ENCODE measurements at places on chromosomes 4 and X.
A peak's percentile ranks its signal among the peaks of the same experiment; 100 is the strongest.

GRCh38 chrX:12825801-12826200, 34.6 kb downstream of the PRPS2 start:
- DNase-seq = no peak

GRCh38 chr4:15931451-15932210, 6.9 kb downstream of the FGFBP1 start:
- DNase-seq = no peak

GRCh38 chrX:47958761-47959342, 44.9 kb downstream of the ZNF182 start:
- no peak for DNase-seq

DNA sequence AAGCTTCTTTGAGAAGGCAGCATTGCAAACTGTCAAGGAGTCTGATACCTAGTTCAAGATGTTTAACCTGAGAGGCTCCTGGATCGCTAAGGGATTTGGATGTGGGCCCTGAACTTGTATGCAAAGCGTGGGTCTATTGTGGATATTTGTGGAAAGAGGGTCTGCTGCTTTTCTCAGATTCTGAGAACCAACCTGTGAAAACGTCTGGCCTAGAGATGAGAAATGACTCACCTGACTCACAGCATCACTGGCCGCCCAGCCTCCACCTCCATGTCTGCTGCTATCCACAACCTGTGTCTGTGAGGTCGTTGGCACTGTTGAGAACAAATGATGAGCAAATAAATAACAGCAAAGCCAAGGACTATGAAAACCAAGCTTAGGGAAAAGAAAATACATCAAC, 33.3 kb upstream of the PROM1 start:
- no peak for DNase-seq

- DNase-seq = no peak
Observed at GRCh38 chr4:55530167-55530566, 16.5 kb downstream of the CLOCK start.

DNA sequence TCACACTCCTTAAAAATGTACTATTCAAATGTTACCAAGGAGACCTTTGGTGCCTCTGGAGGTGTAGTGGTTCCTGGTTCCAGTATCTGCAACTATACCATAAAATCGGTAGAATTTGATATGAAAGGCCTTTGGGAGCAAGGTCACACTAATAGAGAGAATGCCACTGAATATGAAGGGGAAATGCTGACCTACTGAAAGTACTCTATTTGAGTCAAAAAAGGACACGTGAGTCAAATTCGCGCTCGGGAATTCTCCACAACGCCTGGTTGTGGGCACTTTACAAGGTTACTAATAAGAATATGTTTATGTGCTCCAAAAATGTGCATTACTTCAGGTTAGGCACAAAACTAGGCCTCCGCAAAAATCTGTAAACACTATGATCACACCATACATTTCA, 39.5 kb upstream of the RELL1 start:
- no peak for DNase-seq

DNA sequence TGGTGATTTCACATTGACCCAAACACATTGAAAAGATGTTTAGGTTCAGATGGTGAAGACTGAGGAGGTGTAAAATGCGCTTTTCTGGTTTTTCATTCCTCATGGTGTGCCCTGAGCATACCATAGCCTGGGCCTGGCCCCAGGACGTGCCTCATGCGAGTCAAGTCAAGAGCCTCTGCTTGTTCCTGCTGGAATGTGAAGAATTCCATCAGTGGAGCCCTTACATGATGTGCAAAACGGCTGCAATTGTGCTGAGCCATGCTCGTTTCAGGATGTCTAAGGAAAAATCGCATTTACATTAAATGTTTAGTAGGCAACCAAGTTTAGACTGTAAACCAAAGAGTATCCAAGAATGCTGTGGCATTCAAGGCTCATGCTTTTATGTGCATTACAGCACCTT, 34.9 kb downstream of the GYG2 start:
- DNase-seq = peak; percentile 7

GRCh38 chr4:113094331-113094730, 44.9 kb downstream of the ANK2 start:
- no peak for DNase-seq

DNA sequence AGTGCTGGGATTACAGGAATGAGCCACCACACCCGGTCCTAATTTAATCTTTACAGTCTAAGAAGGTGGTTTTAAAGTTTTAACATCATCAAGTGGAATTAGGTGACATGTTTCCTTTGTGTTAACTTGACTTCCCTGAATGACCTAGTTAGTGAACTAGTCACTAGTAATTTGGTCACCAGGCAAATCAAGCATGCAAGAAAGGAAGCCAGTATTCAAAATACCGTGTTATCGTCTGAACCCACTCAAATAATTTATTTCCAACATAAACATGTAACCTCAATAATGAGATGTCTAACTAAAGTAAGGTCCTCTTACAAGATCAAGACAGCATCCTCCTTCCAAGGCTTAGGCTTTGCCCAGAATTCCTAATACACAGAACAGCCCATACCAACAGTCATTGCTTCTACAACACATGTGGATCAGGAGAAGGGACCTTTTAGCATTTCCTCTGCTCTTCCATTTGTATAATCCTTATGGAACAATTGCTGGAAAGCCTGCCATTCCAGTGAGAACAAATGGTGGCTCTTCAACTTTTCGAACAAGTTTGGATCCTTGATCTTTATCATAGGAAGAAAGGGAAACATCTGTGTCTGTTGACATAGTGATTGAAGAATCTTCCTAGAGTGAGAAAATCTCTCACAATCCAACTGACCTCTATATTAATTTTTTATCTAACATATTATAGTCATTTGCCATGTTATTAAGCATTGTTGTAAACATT, 97.2 kb downstream of the ANXA3 start:
- no peak for DNase-seq

GRCh38 chr4:40856840-40857362, 107.1 kb downstream of the NSUN7 start:
- DNase-seq = no peak

DNA sequence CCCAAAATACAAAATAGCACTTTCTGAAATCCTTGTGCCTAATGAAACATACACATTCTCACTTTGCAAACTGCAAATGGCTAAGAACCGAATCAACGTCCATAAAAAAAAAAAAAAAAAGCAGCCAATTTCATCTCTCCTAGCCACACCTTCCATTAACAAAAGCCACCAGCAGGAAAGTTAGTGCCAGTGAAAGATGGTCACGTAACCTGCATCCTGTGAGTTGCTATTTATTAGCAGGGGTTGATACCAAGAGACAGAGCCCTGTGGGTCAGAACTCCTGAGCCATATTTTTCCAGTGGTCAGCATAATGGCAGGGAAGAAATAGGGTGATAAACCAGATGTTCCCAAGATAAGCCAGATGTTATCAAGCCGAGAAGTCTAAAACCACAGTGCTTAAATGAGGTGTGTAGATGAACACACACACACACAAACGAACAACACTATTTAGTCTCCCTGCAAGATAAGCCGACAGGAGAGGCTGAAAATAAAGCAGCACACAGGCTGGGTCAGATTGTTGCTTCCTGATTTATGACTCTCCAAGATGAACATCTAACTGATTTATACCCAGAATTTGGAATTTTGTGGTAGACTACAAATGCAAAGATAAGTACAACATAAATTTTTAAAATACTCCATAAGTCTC, 11.5 kb downstream of the PPARGC1A start:
- DNase-seq = no peak

DNA sequence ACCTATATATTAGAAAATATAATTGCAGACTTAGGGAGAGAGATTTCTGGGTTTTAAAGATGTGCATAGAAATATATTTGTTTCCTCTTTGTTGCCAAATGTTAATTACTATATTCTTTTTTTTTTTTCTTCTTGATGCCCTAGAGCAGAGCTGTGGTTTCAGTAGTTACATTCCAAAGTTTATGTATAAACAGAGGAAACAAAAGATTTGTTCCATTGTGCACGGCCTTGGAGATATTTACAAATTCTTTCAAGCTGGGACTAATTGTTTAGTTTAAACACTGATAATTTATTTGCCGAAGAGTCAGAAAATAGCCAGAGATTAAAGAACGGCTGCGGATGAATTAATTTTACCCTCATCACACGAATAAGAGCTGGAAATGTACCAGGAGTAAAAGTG, 85.1 kb downstream of the USP46 start:
- no peak for DNase-seq

DNA sequence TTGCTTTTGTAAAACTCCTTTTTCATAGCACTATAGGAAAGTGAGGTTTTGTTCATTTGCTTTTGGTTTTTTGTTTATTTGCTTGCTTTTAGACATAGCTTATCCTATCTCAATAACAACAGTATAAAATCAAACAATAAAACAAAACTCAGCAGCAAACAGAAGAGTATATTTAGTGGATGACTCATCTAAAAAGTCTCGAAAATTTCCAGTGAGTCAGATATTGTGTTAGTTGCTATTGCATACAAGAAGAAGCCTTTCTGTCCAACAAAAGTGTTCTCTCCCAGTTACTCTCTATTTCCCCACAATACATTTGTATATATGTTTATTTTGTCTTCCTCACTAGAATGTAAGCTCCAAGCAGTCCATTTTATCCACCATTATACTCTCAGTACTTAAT, 36.0 kb upstream of the NPNT start:
- peak; percentile 29 for DNase-seq

- no peak for DNase-seq
Observed at GRCh38 chr4:140372751-140373327, 607 bp upstream of the SCOC start.

- no peak for DNase-seq
Observed at GRCh38 chr4:141132072-141132708, 1.1 kb downstream of the RNF150 start.

DNA sequence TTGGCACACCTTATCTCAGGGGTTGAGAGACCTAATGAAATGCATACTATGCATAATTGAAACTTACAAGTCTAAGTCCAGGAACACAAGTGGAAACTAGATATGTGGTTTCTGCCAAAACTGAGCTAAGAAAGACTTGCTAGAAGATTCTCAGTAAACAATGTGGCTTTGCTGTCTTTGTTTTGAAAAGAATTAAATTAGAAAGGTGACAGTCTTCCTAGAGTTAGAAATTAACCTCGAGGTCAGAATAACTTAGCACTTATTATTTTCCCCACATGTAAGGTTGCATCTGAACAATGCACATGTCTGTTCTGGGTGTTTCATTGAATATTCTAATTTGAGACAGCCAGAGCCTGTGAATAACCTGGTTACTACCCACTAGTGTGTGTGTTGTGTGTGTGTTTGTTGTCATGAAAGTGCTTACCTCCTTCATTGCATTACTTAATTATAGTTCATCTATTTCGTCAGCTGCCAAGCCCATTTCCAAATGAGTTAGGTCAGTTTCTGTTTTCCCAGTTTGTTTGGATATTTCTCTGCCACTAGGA, 1.5 kb downstream of the EREG start:
- DNase-seq = no peak

DNA sequence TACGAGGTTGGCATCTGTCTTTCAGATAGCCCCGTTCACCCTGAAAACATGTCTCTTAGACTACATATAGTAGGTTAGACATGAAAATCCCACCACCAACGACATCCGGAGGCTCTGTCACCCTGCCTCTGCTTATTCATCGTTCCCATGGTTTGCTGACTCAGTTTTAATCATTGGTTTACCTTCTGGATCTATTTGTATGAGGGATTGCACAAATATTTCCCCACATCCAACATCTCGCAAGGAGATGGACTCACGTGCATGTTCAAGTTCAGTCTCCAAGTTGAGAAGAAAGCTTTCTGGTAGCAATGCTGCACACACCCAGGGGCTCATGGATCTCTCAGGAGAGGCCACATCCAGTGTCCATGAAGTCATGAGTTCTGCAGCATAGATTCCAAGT, 10.8 kb downstream of the CETN2 start:
- DNase-seq = no peak

DNA sequence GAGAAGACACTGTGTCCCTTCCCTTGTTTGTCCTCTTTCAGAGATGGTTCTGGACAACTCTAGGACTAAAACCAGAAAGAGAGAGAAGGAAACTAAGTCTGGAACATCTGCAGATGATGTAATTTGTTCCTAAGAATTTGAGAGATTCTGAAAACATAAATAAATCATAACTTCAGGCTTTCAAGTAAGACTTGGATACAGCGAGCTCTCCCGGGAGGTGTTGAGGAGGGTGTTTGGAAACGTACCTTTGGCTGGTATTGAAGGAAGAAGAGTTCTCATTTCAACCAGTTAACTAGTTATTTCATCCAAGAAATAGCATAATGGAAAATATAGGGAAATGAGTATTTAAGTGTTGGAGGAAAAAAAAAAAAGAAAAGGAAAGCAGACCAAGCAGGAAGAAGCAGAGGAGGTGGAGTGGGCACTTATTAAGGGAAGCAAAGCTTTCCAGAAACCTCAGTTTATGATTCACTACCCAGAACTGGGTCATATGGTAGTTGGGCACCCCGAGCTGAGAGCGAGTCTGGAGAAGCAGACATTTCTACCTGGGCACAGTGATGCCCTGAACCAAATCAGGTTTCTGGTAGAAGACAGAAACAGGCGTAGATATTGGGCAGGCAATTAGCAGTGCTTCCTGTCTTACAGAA, 26.9 kb downstream of the CCNG2 start:
- DNase-seq = no peak

- DNase-seq = no peak
Observed at GRCh38 chr4:73843369-73843768, 6.9 kb downstream of the CXCL6 start.

- DNase-seq = no peak
Observed at GRCh38 chr4:145937971-145938611, 532 bp downstream of the ZNF827 start.

DNA sequence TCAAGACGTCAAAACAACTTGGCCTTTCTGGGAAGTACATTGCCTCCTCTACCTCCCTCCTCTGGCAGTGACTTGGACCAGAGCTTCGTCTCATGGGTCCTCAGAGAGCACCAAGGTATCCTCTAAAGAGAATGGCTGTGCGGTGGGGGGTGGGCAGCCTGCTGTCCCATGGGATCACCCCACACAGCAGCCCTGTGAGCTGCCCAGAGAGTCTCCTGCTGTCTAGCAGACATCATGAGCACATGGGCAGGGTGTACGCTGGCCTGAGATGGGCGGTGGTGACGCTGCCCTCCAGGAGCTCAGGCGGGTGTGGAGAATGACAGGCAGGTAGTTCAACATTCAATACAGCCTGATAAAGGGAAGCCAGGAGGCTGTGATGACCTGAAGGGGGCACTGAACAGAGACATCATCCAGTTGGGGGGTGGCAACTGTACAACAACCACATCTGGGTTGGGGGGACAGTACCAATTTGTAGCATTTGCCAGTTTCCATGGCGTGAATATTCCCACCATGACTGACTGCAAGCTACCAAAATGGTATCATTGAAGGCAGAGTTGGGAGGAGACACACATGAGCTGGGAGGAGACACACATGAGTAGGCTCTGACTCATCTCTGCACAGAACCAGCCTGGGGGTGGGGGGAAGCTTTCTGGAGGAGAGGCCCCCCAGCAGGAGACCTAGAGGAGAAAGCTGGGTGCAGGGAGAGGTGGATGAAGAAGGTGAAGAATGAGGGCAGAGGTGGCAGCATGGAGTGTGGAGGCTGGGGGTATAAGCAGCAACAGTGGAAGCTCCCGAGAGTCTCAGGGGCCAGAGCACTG, 35.9 kb downstream of the C4orf50 start:
- no peak for DNase-seq

All from AG04449 (cell line).